ENCODE measurements at places on chromosomes 2 and 18. TPM values are rescaled to one million over a fixed set of nuclear protein-coding genes. Genes with fewer than 3 reads are reported as not detected.

- no peak for DNase-seq
These were observed 17.5 kb upstream of the CDC42EP3 start for GRCh38 chr2:37688771-37689468.

GRCh38 chr2:139218181-139218580 lies 438.0 kb upstream of the NXPH2 start:
- no peak for DNase-seq

- DNase-seq, result no peak
These were observed 1283.0 kb upstream of the CDH2 start for GRCh38 chr18:29459972-29460371.

- no peak for DNase-seq
These were observed 185.1 kb upstream of the CCDC68 start for GRCh38 chr18:55144193-55144930.

- no peak for DNase-seq
These were observed 79.4 kb upstream of the TCF7L1 start for GRCh38 chr2:85053802-85054201.

GRCh38 chr2:110115291-110116032 lies at the start of gene MALL:
MALL (minus strand) TSS chr2:110115822; CDS start chr2:110115792, 30 bp downstream.
- DNase-seq, result peak; percentile 58

GRCh38 chr2:212811921-212812320 lies 273.3 kb upstream of the ERBB4 start:
- no peak for DNase-seq

DNA sequence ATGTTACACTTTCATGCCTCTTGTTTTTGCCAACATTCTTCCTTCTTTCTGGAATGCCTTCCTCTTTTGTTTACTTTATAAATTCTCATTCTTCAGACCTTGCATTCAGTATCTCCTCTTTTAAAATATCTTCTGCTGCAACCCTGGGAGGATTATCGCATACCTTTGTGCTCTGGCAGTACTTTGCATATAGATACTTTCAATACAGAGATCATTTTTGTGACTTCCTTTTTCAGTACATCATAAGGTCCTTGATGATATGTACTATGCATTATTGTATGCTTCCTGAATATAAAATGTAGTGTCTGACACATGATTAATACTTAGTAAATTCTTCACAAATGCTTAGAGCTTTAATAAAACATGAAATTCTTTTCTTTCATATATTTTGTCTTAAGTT lies 538.7 kb downstream of the TRIB2 start:
- DNase-seq, result no peak

DNA sequence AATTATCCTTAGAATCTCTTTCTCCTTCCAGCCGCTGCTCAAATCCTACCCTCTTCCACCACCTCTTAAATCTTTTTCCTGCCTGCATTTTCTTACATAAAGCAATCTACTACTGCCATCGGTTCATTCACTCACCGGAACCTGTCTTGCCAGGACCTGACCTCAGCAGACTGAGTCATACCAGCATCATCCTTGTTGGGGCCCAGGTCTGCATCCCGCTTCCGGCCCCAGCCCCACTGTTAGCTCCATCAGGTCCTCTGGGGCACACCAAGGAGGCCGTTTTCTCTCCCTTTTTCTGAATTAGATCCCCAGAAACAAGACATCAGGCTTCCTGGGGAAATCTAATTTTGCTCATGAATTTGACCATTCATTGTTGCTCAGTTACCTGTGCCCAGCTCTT lies 42.7 kb upstream of the TGFA start:
- DNase-seq, result no peak

DNA sequence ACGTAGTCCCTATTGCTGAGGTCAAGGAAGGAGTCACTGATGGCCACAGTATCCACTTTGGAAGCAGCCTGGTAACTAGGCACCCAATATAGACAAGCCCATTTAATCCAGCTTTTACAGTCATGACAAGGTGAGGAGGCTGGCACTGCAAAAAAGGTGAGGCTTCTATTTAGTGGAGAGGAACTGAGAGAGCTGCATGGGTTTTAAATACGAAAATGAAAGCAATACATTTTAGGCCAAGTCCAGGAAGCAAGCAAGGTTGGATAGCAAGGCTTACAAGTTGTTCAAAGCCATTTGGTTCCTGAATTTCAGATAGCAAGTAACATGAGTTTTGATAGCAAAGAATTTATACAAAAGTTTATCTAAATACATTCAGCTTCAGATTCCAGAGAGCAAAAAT lies 80.4 kb downstream of the SGPP2 start:
- DNase-seq, result no peak

DNA sequence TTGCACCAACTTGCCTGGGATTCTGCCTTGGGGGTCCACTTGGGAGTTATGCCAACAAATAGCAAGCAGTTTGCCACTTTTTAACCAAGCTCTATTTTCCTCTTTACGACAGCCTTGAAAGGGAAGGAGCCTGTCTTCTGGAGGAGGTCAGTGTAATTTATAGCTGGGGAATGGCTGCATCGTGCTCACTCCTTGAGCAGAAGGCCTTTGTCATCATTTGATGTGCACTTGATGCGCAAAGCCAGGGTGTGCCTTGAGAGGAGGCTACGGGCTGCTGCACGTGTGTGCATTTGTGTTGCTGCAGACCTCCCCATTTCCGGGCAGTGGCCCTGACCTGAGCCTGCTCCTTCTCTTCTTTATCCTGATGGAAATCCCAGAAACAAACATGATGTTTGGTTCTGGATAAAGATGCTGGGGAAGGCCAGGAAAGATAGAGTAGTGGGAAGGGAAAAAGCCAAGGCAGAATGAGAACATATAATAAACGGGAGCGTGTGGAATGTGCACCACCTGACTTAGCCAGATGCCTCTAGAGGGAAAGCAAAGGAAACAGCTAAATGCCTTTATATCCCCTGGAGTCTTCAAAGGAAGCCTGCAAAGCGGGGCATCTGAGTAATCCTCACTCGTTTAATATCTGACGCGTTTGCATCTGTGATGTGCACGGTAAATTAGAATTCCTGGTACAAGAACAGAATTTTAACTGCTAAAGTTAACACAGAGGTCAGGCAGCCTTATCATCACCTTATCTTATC lies 68.3 kb upstream of the ZNF521 start:
- DNase-seq, result no peak

GRCh38 chr2:209734805-209735204 lies 36.8 kb upstream of the UNC80 start:
- DNase-seq, result no peak

- no peak for DNase-seq
These were observed 532.9 kb downstream of the ZNF516 start for GRCh38 chr18:75962036-75962572.

- DNase-seq, result no peak
These were observed 321.3 kb downstream of the PID1 start for GRCh38 chr2:228949831-228950230.

GRCh38 chr2:5985536-5986385 lies 293.6 kb downstream of the SOX11 start:
- no peak for DNase-seq

GRCh38 chr2:80073134-80073561 lies 231.4 kb downstream of the LRRTM1 start:
- DNase-seq, result no peak

- DNase-seq, result no peak
These were observed 111.6 kb upstream of the DNMT3A start for GRCh38 chr2:25453199-25453905.

DNA sequence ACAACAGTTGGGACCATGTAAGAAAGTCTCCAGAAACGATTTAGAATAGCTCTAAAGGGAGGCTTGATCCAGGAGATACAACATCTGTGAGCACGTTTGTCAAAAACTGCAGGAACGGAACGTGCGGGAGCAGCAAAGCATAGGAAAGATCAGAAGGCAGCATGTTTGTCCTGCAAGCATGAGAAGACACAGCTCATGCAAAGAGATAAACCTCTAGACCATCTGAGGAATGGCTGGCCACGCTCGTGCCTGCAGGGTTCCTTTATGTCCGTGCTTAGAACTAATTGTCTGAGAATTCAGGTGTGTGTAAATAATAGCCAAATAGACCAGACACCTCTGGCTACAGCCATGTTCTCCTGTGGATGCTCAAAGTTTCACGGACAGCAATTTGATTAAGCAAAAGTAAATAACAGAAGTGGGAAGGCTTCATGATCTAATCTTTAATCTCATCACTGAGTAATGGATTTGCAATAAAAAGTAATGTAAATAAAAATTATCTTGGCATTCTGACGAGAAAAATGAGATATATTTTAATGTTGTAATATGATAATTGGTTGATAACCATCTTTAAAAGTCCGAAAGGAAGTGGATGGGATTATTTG lies 534.8 kb upstream of the CDH7 start:
- DNase-seq, result no peak

DNA sequence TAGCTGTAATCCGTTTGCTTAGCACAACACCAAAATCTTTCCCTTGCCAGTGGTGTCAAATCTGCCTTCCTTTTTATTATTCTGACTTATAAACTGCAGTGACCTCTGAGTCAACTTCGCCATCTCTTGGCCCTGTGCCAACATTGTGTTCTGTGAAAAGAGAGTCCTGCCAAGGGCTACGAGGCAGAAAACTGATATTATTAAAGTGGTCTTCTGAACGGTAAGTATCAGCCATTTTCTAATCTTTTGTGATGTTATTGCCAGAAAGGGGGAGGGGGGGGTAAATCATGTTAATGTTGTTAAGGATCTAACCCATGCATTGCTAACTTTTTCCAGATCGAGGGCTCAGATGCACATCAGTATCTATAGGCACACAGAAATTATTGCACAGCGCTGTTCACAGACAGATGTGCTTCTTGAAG lies 121.5 kb upstream of the LTBP1 start:
- peak; percentile 60 for DNase-seq

GRCh38 chr2:15943378-15944280 lies 3.3 kb downstream of the MYCN start:
- no peak for DNase-seq

- DNase-seq, result no peak
These were observed 9.2 kb downstream of the IRS1 start for GRCh38 chr2:226790431-226790830.

- no peak for DNase-seq
These were observed 14.4 kb downstream of the NLRC4 start for GRCh38 chr2:32250290-32250689.

DNA sequence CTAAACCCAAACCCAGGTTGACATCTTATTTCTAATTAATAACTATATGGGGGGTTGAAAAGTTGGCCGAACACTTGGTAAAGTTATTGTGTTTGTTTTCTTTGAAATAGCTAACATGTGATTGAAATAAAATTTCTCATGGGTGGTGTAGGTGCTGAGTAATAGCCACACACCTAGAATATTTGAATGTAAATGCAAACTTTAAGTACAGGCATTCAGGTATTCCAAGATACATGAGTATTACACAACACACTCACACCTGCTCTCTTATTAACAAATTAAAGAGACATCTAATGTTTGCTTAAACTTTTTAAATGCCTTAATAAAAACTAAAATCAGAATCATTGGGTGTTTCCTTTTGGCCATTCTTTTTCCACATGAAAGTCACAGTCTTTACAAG lies 165.5 kb downstream of the EHBP1 start:
- no peak for DNase-seq

- DNase-seq, result no peak
These were observed 57.5 kb upstream of the SLC14A2 start for GRCh38 chr18:45557779-45558178.

- no peak for DNase-seq
These were observed 269.3 kb upstream of the SIX2 start for GRCh38 chr2:45278365-45279078.

GRCh38 chr2:64401529-64401880 lies 52.5 kb upstream of the LGALSL start:
- DNase-seq, result no peak

GRCh38 chr18:26655525-26656430 lies 107.4 kb upstream of the KCTD1 start:
- peak; percentile 76 for DNase-seq

DNA sequence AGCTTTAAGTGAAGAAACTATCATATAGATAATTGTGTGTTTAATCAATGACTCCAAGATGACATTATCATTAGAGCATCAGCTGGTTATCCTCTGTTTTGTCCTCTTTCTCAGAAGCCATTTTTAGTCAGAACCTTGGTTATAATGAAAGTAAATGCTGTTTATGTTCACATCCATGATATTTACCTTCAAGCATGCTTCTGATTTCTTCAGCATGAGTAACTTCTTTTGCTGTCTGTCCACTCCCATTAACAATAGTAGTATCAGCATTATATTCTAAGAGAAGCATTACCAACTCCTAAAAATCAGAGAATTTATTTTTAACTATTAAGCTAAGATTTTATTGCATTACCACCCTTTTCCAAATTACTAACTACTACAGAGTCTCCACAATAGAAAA lies 56.3 kb downstream of the OSBPL1A start:
- DNase-seq, result no peak

Gene ANKRD30BL
- total RNA-seq, result not detected

Gene TRABD2A
- 0.56 TPM for total RNA-seq

Gene UGT1A7
- not detected for total RNA-seq

Gene TAF4B
- 1.5 TPM for total RNA-seq

Gene CD8B2
- total RNA-seq, result not detected

Gene AP1S3
- 0.16 TPM for total RNA-seq

Gene HOXD8
- 0.32 TPM for total RNA-seq

Gene UGT1A3
- not detected for total RNA-seq

Gene GRHL1
- total RNA-seq, result 1.0 TPM

Gene NOSTRIN
- total RNA-seq, result 14.0 TPM

Gene ANO7
- total RNA-seq, result 0.35 TPM

Gene MC2R
- not detected for total RNA-seq

Gene PROC
- not detected for total RNA-seq

Gene GPR155
- 14.7 TPM for total RNA-seq

Gene NEU4
- not detected for total RNA-seq

Gene GPR55
- total RNA-seq, result not detected

Gene WNT10A
- not detected for total RNA-seq

Gene TRIM43
- total RNA-seq, result not detected

Gene MIB1
- 16.5 TPM for total RNA-seq

Gene IRS1
- 17.6 TPM for total RNA-seq

Gene NEU2
- not detected for total RNA-seq

Gene CMPK2
- total RNA-seq, result 2.7 TPM

Gene VSNL1
- 10.4 TPM for total RNA-seq
